ENCODE measurements at places on chromosomes 16 and 17.

- DNase-seq, result no peak
Measured at GRCh38 chr16:20336955-20337354, 9.6 kb upstream of the GP2 start.

DNA sequence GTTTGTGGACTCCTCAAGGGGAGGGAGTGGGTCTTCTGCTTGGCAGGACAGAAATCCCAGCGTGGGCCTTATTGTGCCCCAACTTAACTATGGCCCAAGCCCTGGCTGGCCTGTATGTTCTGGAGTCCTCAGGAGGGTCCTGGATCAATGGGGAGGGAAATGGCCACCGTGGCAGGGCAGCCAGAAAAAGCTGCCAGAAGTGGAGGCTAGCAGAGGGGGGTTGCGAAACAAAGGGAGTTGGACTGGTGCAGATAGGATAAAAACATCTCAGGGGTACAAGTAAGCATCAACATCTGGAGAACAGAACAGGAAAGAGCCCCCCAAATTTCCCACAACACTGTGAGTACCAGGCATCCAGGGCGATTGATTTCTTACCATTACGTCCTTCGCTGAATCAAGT lies 3.7 kb upstream of the CACNG1 start:
- DNase-seq, result no peak

DNA sequence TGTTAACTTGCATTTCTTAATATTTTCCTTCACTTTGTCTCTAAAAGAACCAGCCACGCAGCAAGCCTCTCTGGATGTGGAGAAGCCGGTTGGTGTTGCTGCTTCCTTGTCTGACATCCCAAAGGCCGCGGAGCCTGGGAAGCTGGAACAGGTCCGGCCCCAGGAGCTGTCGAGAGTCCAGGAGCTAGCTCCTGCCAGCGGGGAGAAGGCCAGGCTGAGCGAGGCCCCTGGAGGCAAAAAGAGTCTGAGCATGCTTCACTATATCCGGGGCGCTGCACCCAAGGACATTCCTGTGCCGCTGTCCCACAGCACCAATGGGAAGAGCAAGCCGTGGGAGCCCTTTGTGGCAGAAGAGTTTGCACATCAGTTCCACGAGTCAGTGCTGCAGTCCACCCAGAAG lies 22.8 kb downstream of the GINS2 start:
- no peak for DNase-seq

GRCh38 chr17:1060991-1061390 lies 64.1 kb downstream of the TIMM22 start:
- peak; percentile 28 for DNase-seq

DNA sequence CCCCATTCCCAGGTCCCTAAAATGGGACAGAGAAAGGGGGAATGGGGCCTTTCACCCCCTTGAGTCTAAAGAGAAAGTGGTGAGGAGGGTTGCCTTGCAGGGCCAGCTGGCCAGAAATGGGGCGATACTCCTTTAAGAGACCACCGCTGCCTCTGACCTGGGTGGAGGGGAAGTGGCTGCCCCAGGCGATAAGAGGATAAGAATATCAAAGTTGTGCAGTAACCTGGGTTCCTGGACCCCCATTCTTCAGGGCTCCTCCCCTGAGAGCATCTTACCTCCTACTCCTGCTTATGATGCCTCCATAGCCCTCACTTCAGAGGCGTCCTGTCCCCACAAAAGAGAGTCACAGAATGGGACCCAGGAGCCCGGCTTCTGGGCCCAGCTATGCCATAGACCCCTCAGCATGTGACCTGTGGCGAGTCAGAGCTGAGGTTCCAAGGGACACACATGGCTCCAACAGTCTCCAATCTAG lies 5.2 kb upstream of the TSPOAP1 start:
- peak; percentile 95 for DNase-seq

GRCh38 chr16:56094231-56094630 lies 97.1 kb upstream of the GNAO1 start:
- DNase-seq, result no peak

DNA sequence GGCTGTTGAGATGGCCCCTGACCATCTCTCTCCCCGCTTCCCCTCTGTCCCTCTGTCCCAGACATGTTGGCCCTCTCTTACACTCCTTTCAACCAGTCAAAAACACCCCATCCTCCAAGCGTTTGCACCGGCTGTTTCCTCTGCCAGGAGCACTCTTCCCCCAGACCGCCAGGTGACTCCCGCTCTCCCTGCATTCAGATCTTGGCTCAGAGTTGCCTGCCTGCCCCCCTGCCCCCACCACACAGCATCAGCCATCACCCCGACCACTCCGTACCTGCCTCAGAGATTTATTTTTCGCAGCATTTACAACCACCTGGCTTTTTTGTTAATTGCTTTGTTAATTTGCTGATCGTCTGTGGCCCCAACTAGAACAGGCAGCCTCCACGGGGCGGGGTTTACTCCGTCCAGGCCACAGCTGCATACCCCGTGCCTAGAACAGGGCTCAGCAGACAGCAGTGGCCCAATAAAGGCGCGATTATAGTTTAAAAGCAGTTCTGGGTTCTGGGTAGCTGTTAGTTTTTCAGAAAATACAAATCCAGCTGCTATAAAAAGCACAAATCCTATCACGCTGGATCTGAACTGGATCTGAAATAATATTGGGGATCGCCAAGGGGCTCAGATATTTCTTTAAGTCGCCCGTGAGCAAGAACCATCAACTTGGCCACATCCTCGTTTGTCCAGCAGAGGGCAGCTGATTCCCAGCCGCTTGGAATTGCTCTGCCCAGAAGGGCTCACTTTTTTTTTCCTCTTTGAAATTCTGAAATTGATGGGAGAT lies 173.6 kb downstream of the IRF8 start:
- peak; percentile 75 for DNase-seq

- DNase-seq, result no peak
Measured at GRCh38 chr17:39229274-39229913, 3.6 kb upstream of the STAC2 start.

DNA sequence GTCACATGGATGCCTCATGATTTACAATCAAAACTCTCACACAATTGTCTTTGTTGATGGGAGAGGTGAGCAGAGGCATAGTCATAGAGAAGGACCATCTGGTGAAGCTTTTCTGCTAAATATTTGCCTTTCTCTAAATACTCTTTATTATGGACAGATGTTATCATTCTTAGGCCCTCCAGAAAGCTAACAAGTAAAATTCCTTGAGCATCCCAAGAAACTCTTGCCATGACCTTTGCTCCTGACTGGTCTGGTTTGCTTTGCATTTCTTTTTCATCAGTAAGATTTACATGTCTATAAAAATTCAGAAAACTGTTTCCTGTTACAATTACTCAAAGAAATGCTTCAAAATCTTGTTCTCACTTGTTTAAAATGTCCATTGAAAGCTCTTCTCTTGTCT lies 1336.6 kb upstream of the CDH8 start:
- DNase-seq, result no peak

DNA sequence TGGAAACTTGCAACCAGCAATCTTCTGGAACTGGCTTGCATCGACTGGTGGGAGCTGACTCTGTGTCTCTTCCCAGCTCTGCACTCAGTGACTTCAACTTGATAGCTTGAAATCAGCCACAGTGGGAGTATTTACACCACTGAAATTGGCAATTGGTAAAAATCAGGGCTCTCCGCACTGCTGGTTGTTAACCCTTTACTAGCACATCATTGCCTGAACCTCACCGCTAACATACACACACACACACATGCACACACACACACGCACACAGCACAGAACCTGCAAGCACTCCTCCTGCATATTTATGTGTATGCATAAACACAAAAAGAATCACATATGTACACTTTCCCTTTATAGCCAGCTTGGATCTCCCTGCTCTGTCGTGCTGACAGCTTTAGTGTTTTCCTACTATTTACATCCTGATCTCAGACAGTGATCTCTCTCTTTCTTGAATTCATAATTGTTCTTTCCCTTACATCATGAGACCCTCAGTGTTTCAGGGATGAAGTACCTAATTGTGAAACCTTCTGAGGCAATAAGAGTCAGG lies 7.9 kb upstream of the TMIGD1 start:
- DNase-seq, result no peak

- DNase-seq, result no peak
Measured at GRCh38 chr17:68542698-68543463, 30.7 kb downstream of the PRKAR1A start.

DNA sequence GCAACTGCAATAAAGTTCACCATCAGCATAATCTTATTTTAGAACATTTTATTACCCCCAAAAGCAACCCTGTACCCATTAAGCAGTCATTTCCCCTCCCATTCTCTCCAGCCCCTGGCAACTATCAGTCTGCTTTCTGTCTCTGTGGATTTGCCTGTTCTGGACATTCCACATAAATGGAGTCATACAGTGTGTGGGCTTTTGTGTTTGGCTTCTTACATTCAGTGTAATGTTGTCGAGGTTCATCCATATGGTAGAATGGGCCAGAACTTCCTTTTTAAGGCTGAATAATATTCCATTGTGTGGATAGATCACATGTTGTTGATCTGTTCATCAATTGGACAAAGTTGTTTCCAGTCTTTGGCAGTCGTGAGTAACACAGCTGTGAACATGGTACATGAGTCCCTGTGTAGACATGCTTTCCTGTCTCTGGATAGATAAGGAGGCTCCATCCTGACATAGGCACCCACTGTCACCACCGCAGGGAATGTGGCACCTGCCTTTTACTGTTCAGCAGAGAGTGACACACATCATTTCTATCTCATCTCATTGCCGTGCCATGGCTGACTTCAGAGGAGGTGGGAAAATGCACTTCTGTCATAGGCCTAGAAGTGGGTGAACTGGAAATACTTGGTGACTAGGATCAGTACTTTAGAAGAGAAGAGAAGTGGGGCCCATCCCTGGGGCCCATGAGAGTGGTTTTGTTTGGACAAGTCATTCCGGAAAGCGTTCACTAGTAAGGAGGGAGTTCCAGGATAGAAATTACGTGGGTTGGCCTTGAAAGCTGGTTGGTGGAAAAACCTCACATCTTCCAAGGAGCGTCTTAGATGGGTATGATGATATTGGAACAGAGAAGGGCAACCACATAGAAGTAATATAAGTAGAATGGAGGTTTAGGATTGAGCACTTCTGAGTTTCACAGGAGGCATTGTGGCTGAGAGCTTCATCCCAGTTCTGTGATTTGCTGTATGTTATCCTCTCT lies 25.8 kb downstream of the EPN2 start:
- no peak for DNase-seq

DNA sequence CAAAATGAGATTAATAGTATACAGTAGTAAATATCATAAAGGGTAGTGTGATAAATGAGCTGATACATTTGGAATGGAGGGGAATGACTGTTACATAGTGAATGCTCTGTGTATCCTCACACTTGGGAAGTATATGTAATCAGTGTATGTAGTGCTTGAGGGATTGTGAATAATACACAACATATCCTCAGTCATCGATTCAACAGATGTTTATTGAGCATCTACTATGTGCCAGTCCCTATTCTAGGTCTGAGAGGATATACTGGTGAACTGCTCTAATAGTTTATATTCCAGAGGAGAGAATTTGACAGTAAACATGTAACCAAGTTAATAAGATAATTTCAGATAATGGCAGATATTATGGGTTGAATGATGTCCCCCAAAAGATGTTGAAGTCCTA lies 3.4 kb upstream of the BECN1 start:
- no peak for DNase-seq

- no peak for DNase-seq
Measured at GRCh38 chr16:1182950-1183907, 30.3 kb downstream of the CACNA1H start.

DNA sequence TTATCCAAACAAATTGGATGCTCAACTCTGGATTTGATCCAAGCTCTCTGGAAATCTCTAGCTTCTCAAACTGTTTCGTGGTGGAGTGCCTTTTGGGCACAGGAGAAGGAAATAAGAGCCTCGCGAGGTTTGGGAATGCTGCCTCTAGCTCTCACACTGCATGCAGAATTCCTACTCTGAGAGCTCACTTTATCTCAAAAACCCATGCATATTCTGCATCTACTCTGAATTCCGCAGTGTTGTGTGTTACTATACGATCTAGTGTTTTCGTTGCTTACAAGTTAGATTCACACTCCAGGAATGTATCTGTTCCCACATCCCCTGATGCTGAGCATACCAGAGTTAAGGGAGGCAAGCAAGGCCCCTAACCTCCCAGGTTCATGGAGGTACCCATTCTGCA lies 462.7 kb downstream of the WWOX start:
- DNase-seq, result no peak

- no peak for DNase-seq
Measured at GRCh38 chr17:75751676-75752404, 13.2 kb downstream of the GALK1 start.

DNA sequence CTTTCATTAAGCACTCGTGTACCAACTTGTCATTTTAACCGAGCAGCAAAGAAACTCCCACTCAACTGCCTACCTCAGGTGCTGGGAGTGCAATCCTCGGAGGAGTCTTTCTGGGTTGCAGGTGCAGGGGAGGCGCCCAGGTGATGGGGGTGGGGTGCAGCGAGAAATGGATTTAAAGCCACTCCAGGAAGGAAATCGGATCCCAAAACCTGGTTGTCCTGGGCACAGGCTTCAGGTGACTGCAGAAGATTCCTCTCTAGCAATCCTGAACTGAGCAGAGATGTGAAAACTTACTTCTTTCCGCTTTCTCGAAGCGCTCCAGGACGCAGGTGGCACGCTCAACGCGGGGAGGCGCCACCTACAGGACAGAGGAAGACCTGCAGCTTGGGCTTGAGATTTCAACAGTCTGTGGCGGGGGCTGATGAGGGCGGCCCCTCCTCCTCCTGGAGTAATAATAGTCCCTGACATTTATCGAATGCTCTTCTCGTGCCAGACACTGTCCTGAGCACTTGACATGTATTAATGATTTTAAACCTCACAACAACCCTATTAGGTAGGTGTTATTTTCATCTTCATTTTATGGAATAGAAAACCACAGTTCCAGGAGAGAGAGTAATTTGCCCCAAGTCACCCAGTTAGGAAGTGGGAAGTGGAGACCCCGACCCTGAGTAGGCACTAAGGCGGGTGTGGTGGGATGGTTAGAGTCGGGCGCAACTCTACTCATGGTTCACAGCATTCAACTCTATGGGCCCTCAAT lies 27.2 kb upstream of the SKAP1 start:
- peak; percentile 89 for DNase-seq

GRCh38 chr16:2979669-2980226 lies 498 bp downstream of the PKMYT1 start:
- peak; percentile 67 for DNase-seq

DNA sequence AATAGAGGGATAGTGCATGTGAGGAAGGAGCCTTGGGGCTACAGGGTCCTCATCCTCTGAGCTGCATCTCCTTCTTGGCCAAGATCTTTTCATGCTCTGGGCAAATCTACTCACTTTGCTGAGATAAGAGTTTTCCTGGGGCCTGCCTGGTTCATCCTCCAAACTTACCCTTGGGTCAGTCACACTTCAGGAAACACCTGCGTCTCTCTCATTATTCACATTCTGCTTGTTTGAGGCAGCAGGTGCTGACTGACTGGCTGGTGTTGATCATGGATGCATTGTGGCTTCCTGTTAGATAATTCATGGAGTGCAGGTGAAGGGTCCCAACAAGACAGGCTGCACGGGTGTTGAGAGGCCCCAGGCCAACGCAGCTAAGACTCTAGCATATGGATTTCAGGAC lies 162.6 kb downstream of the SALL1 start:
- DNase-seq, result no peak

Measured in hematopoietic multipotent progenitor cell treated with erythropoietin and hydrocortisone succinate and interleukin-3 and kit ligand, for 4 days (in vitro differentiated cells).